Chondrocyte (in vitro differentiated cells): ENCODE measurements at places on chromosomes 13 and 19. TPM values are rescaled to one million over a fixed set of nuclear protein-coding genes. Genes with fewer than 3 reads are reported as not detected.

DNA sequence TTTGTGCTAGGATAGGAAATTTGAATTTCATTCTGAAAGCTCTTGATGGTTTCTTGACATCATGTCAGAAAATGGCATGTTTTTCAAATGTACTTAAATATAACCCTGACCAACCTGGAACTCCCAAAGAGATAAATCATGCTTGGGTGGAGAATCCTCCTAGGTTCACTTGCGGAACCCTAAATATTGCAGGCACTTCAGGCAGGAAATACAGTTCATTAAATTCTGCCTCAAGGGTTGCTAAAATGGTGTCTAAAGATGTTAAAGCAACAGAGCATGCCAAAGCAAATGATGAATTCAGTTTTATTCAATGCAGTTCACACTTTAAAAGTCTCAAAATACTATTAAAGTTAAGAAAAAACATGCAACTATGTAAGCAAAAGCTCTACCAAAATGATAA is 415.9 kb downstream of the SLITRK6 start:
- no peak for DNase-seq

GRCh38 chr19:50870417-50871089 is 2.7 kb upstream of the KLK2 start:
- DNase-seq = no peak

DNA sequence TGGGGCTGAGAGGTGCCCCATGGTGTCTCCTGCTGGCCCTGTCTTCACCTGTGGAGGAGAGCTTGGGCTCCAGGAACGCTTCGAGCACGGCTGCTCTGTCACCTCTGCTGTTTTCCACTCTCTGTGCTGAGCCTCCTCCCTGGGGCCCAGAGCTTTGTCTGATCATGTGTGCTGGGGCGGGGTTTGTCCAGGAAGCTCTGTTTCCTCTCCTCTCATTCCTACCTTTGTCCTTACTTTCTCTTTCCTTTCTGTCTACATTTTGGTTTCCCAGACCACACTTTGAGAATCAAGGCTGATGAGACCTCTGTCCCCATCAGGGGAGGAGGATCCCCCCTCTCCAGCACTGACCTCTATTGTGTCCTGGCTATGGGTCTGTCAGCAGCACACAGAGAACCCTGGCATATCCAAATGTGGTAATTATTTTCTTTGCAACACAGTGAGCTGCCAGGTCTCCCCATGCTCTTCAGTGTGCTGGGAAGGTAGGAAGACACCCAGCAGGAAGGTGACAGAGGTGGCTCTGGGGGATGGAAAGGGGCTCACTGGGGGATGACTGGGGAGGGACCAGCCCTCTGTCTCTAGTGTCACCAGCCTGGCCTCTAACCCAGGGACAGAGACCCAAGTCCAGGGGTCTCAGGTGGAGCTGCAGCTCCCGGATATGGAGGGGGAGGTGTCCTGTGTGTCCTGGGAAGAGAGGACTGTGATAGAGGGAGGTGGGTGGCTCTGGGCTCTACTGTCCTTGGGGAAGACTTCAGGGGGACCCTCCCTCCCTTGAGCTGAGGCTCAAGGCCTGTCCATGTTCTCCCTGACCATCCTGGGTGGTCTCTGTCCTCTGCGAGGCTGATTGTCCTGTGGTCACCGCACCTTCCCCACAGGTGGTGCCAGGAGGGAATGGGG is at the start of gene CEACAM1:
Gene CEACAM1, minus strand, starts transcription at position 128 of the 894 bp plus-strand sequence. Its CDS starts 107 bp downstream, at position 21.
- no peak for DNase-seq

GRCh38 chr13:111384441-111385182 is 64.2 kb downstream of the TEX29 start:
- no peak for DNase-seq

DNA sequence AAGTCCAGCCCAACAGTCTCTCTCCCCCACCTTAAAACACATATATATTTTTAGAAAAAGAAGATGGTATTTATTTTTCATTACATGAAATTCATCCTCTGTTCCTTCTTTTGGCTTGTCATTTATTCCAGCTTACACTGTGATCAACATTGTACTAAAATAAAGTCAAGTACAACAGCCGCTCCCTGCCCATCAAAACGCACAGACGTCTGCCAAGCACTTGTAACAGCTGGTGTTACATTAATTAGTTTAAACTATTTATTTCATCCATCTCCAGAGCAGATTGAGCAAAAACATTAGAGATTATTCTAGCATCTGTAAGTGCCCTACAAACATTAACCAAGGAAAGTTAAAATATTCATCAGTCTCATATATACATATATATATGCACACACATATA is 350.5 kb downstream of the DACH1 start:
- no peak for DNase-seq

- no peak for DNase-seq
Observed at GRCh38 chr13:91817250-91817649, 418.8 kb downstream of the GPC5 start.

DNA sequence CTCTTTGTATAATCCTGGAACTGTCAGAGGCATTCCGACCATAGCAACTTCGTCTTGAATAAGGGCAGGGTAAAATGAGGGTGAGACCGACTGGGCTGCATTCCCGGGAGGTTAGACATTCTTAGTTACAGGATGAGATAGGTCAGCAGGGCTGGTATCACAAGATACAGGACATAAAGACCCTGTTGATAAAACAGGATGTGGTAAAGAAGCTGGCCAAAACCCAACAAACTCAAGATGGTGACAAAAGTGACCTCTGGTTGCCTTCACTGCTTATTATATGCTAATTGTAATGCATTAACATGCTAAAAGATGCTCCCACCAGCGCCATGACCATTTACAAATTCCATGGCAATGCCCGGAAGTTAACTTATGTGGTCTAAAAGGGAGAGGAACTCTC is 27.7 kb upstream of the MBNL2 start:
- no peak for DNase-seq

- no peak for DNase-seq
Observed at GRCh38 chr13:93859716-93860115, 619.8 kb downstream of the DCT start.

GRCh38 chr13:32660227-32660626 is 74.0 kb downstream of the PDS5B start:
- no peak for DNase-seq

DNA sequence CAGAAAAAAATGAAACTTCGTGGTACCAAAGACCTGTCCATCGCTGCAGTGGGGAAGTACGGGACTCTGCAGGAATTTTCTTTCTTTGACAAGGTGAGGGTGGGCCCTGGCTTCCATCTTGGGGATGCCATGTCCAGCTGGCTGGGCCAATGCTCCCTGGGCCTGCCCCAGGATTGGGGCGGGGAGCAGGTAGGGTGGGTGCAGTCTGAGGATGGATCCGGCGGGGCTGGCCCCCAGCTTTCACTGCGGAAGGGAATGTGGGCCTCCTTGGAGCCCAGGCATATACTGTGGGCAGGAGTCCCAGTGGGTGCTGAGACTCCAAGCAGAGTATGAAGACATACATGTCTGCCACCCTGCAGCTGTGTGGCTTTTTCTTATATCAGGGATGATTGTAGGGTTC is 23.9 kb downstream of the SIN3B start:
- DNase-seq = no peak

DNA sequence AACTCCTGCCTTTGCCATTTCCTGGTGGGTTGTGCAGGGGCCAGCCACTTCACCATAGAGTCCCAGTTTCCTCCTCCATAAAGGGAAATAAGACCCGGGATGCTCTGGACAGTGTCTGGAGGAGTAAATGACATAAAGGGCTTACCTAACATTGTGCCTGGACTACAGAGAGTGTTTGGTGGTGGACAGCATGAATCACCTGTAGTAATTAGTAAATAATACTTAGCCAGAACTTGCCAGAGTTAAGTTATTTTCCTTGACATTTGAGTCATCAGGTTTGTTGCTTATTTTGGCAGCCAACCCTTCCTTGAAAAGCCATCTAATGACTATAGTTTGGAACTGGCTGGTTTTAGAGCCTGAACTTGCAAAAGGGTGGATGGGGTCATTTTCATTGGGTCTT is 159.2 kb downstream of the SLC7A1 start:
- no peak for DNase-seq

DNA sequence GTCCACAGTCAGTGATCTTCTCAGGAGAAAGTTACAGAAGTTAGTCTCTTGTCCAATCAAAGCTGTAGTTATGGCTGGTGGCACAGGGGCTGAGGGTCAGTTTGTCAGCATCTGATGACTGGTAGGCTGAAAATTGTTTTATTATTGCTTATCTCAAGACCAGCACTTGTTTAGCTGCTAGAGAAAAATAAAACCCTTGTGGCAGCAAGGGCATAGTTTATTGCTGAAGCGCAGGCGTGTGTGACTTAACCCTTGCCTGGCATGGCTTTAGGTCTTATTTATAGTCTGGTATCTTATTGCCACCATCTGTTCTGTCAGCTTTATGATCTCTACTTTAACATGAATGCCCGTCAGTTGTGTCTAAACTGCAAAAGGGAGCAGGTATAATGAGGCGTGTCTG is 154.7 kb downstream of the USP12 start:
- DNase-seq = no peak

- no peak for DNase-seq
Observed at GRCh38 chr19:45451131-45451849, 16.5 kb upstream of the FOSB start.

DNA sequence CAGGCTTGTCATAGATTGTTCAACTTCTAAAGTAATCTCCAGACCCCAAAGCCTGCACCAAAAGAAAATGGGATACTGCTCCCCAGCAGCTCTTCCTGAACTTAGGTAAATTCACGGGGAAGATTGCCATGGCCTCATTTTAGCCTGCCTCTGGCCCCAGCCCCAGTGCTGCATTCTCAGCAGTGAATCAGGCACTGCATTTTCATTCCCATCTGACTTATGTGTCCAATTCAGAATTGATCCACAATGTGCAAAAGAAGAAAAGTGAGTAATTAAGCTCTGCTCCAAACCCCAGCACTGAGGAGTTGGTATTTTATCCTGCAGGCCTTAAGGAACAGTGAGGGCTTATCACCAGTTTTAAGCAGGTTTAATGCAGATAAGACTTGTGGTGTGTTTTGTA is 176.4 kb downstream of the KCTD12 start:
- DNase-seq = no peak

DNA sequence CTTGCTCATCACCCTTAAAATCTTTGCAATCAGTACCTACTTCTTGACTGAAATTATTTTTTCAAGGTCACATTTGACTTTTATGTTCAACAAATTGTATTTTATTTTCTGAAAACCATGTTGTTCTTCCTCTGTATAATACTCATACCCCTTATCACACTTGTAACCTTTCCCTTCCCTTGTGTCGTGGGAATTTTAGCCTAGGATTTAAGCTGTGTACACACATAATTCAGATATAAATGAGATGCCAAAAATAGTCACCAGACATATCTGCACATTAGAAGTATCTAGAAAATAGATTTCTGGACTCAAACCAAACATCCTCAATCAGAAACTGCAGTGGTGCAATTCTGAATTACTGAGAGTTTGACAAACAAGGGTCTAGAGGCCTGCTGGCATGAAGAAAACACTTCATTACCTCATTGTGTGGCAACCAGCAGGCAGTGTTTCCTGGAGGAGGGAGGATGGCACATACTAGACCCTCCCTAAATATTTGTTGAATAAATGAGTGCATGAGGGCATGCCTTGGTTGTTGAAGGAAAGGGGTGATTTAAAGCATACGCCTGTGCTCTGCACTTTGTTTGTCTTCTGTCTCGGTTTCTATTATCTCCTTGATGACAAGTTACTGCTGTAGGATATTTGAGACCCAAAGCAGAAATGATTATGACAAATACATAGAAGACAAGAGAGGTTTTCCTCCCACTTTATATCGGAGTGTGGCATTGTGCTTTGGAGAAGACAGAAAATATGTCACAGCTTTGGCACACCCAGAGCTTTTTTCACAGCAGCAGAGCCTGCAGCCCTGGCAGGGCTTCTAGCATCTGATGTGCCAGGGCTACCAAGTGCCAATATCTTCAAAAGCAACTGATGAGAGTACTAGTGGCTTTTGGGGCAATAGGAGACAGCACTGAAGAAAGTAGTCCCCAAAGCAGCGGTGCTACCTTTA is 881.1 kb downstream of the PCDH9 start:
- DNase-seq = no peak

GRCh38 chr19:41745756-41746155 is 9.6 kb upstream of the CEACAM6 start:
- DNase-seq = no peak

GRCh38 chr19:19399733-19400433 is 5.6 kb upstream of the GATAD2A start:
- DNase-seq = no peak

DNA sequence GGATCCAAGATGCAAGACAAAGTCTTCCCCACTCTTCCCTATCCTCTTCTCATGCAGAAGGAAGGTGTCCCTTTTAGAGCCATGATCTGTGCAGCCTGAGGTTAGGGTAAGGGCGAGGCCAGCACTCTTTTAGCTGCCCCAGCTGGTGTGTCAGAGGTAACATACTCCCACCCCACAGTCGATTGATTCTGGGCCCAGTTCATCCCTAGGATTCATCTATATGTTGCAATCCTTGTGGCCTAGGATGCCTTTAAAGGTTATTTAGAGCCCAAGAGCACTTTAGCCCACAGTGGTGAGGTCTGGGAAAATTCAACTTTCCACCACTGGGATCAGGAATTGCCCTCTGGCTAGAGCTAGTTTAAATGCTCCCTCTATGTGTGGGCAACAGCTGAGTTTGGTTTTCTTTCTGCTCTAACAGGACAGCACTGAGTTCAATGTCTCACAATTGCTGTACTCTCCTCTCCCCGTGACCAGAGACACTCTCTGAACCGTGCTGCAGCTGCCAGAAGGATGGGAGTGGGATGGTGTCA is 201.3 kb upstream of the SERP2 start:
- DNase-seq = no peak

GRCh38 chr13:110650436-110650835 is 35.1 kb downstream of the NAXD start:
- DNase-seq = no peak

DNA sequence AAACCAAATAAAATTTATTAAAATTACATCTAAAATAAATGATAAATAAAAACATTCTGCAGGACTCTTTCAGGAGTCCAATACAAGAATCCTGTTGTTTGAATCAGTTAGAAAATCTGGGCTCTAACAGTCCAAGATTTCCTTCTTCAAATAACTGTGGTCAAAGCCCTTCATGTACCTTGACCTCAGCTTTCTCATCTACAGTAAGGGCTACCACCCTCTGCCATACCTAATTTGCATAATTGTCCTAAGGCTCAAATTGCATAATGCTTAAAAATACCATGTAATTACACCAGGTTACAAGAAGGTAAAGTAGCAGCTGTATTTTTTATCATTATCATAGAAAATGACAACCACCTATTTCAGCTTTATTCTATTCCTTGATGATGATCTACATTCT is 54.3 kb downstream of the XPO4 start:
- no peak for DNase-seq

The MUC16 gene
- not detected in 3 replicates for total RNA-seq

The KLK14 gene
- not detected in 3 replicates for total RNA-seq

The PSG11 gene
- total RNA-seq = not detected in 3 replicates

The IFNL1 gene
- total RNA-seq = not detected in 3 replicates

The KLC3 gene
- total RNA-seq = 0.22 TPM in 1 of 3 replicates, not detected in the others

The SPTBN4 gene
- total RNA-seq = 1.4 to 2.5 TPM (median 2.3 TPM) in 3 replicates

The GARRE1 gene
- total RNA-seq = 23.3 to 35.4 TPM (median 24.4 TPM) in 3 replicates

The THSD1 gene
- 6.5 to 12.5 TPM (median 6.7 TPM) in 3 replicates for total RNA-seq

The ARRDC2 gene
- total RNA-seq = 12.2 to 19.8 TPM (median 17.8 TPM) in 3 replicates

The ADAMTSL5 gene
- 9.1 to 20.3 TPM (median 16.9 TPM) in 3 replicates for total RNA-seq

The CBLC gene
- total RNA-seq = not detected in 3 replicates

The TDRD12 gene
- total RNA-seq = 0.22 to 0.33 TPM in 2 of 3 replicates, not detected in the other

The LYL1 gene
- total RNA-seq = 0.38 to 0.47 TPM in 2 of 3 replicates, not detected in the other

The MYO16 gene
- total RNA-seq = 0.05 to 0.15 TPM (median 0.12 TPM) in 3 replicates

The ZNF85 gene
- 5.3 to 11.2 TPM (median 6.4 TPM) in 3 replicates for total RNA-seq

The APLP1 gene
- total RNA-seq = 31.7 to 76.4 TPM (median 66.8 TPM) in 3 replicates

The ISYNA1 gene
- 56.5 to 213 TPM (median 208 TPM) in 3 replicates for total RNA-seq

The KLF1 gene
- total RNA-seq = not detected in 3 replicates

The CRX gene
- not detected in 3 replicates for total RNA-seq

The RHPN2 gene
- total RNA-seq = 5.4 to 8.5 TPM (median 6.5 TPM) in 3 replicates
